ENCODE measurements at places on chromosomes 13 and 19.

DNA sequence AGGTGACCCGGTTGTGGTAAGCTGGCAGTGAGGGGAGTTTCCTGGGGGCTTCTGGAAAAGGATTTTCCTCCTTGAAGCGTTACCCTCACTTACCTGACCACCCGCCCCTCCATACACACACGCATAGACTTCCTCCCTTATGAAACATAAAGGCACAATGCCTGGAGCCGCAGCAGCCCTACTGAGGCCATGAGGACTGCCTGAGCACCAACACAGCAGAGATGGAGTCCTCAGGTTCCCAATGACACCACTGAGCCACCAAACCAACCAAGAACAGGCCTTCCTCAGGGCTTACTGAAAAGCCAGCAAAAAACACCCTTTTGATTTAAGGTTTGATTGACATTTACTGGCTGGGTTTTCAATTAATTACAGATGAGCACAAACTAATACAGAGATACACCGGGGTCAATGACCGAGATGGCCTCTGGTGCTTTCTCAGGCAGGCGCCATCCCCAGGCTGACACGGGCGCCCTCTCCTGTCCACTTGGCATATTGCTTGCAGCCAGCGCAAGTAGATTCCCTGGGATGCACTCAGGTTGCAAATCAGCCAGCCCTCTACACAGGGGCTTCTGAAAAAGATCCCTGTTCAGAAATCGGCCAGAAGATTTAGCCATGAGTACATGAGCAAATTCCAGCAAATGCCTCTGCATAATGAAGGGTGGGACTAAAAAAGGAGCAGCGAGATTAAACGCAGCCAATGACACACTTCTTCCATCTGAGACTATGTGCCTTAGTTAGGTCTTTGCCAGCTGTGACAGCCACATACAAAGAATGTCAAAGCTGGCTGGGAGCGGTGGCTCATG lies 14.8 kb downstream of the OPA3 start:
- DNase-seq = no peak

DNA sequence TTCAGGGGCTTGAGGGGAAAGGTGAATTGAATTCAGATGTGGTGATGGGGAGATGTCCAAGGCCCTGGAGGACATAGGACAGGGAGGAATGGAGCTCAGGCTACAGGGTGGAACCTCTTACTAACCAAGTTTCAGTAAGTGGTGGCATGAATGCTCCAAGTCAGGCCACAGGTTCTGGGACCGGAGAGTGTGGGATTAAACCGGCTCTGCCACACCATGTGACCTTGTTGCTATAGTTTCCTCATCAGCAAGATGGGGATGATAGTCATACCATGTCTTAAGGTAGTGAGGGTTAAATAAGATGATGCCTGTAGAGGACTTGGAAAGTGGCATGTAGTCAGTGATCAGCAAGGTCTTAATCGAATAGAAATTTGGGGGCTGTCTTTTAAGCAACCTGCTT lies 16.3 kb downstream of the GPR183 start:
- no peak for DNase-seq

- no peak for DNase-seq
Observed at GRCh38 chr13:71056581-71056980, 810.4 kb downstream of the DACH1 start.

DNA sequence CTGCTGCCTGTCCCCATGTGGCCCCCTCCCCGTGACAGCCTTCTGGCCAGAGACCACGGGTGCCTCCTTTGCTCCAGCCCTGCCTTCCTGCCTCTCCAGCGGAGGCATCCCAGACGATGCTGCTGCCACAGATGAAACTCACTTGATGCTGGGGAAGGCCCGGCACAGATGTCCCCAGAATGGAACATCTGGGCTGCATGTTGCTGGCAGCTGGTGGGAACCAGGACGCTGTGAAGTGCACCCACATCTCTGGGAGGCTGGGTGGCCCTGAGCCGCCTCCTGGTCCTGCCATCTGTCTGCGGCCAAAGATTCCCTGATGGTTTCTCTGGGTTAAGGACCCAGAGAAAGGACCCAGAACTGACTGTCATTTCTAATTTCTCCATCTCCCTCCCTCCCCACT lies 51.9 kb upstream of the PTPRS start:
- DNase-seq = no peak

DNA sequence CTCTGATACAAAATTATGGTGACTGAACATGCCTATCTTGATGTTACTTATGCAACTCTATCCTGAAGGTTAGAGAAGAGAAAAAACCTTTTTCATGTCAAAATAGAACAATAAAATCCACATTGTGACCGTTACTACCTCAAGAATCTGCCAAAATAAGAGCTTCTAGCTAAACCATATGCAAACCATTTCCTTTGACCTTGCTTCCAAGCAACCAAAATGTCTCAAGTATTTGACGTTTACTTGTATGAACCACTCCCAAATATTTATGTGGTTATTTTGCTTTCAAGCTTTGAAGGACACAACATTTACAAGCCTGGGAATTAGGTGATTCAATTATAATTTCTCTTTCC lies 13.9 kb downstream of the FOXO1 start:
- DNase-seq = no peak

DNA sequence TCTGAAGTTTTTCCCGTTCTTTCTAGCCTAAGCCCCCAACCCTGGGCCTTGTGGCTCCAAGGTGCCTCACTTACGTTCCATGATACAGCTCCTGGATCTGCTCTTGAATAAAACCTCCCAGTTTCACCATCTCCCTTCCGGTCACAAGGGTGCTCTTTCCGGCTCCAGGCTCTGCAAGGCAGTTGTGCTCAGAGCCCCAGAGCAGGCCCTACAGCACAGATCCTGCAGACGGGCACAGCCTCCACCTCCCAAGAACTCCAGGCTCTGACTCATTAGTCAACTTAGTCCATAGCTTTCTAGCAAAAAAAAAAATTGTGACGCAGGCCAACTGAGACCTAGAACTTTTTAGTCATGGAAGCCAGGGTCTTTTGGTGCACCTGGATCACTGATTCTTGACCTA lies 33.9 kb upstream of the SLC7A10 start:
- no peak for DNase-seq

GRCh38 chr19:41994994-41995958 lies 1.2 kb upstream of the ATP1A3 start:
- no peak for DNase-seq

DNA sequence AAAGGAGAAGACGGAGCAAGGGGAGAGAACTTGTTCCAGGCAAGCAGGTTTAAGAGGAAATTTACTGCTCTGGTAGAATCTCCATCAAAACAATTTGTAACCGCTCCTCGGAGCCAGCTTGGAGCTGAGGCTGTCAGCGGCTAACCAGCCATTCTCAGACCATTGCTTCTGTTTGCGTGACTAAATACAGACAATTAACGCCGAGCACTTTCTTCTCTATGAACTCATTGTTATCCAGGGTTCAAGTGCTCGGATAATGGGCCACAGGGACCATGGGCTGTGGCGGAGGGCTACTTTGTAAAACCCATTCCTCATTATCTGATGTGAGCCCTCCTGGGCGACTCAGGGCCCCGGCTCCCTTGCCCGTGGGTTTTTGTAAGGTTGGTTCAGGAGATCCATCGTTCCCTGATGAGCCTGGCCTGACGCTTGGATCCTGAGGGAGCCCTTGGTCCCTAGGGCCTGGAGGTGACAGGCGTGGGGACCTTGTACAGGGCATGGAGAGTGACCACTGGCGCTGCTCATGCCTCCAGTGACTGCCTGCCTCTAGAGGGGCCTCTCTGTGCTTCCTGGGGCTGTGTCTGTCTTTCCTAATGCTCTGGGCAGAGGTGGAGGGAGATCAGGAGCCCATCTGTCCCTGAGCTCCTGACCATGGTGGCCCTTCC lies 61.5 kb upstream of the ZNF536 start:
- DNase-seq = no peak

GRCh38 chr13:51887468-51887867 lies 25.7 kb downstream of the CCDC70 start:
- DNase-seq = no peak
